ENCODE measurements at places on chromosomes 6 and 20.

- DNase-seq, result no peak
Measured at GRCh38 chr20:48131581-48131980, 346.3 kb upstream of the SULF2 start.

DNA sequence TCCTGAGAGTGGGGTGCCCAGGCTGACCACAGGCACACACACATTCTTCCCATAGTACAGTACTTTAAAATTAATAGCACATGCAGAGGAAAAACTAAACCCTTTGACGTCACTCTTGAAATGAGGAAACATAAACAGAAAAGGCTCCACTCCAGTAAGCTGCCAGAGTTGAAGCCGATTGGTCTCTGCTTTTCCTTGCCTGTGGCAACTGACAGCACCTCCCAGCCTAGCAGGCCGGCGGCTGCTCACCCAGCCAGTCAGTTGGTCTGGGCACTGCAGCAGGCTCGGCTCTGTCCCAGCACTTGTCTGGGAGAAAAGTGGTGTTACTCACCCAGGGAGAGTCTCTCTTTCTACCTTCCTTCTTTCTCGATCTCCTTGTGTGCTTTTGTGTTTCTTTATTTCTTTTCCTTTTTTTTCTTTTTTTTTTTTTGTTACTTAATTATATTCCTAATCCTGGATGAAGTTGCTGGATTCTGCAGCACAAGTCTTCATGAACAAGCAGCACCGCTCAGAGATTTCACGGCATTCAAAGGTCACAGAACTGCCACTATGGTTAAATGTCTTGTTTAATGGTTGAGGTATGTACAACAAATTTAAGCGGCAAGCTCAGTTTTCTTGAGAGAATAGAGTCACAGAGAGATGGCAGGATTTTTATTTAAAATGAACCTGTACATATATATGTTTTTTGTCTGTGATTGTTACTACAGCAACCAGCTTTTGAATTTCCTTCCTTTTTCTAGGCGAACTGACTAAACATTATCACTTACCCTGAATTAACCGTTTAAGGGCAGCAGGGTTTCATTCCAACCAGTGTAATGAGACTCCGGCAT lies at the start of gene PDE7B:
Gene PDE7B, plus strand, starts transcription at position 260 of the 830 bp plus-strand sequence.
- peak; percentile 52 for DNase-seq

DNA sequence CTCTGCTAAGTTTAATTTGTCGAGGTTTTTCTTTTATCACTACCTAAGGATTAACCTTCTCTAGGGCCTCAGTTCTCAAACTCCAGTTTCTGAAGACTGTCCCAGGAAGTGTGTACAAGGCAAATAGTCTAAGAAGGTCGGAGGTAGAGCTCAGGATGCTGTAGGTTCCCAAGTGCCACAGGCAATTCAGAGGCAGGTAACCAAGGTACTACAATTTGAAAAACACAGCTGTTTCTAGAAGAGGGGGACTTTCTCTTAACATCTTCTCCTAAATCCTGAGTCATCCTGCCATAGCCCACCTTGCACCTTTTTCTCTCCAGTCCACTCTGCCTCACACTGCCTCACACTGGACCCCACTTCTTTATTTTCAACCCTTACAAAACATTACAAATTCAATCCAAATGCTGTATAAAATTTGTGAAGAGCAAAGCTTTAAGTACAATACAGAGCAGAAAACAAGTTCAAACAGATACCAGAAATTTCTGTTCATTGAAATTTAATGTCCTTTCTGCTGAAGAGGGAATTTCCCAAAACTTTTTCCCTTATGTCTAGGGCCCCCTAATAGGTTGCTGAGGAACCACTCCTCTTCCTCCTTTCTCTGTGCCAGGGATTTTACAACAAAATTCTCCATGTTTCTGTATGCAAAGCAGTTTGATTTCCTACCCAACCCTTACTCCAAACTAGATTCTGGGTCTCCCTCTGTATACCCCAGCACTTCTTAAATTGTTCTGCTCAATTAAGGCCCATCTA lies 43.0 kb downstream of the FRK start:
- DNase-seq, result no peak

- no peak for DNase-seq
Measured at GRCh38 chr6:145031001-145031400, 704.3 kb downstream of the EPM2A start.

- DNase-seq, result no peak
Measured at GRCh38 chr20:58407966-58408557, 19.0 kb downstream of the VAPB start.

- DNase-seq, result peak; percentile 15
Measured at GRCh38 chr6:82178077-82178758, 69.3 kb downstream of the IBTK start.

DNA sequence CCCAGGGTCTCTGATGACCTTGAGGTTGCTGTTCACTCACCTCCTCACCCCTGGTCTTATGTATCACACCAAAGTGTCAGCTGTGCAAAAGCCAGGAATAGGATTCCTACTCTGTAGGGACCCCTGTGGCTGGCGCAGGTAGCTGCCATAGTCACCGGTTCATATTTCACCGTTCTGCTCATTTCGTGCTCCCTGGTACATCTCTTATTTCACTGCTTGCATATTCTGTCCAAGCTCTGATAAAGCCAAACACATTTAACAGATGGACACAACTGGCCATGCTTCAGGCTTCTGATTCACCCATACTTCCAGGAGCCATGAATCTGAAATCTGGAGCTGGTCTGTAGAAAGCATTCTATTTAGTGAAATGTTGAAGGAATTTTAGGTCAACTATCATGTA lies 20.5 kb downstream of the SLC22A3 start:
- no peak for DNase-seq

GRCh38 chr20:45588800-45589199 lies 9.7 kb upstream of the WFDC8 start:
- DNase-seq, result no peak

Measured in NCI-H510A treated with DMSO at 0.1 percent for 48 hours (cell line).